Activated naive CD8-positive, alpha-beta T cell treated with anti-CD3 and anti-CD28 coated beads, Interleukin-2, amount 10 ng/mL, durations not matched to agents 7 days and 5 days (primary cell): ENCODE measurements at places on chromosomes 2 and 18. TPM values are rescaled to one million over a fixed set of nuclear protein-coding genes. Genes with fewer than 3 reads are reported as not detected.

Gene ELOA2
- not detected for total RNA-seq

Gene ERCC3
- 64.8 TPM for total RNA-seq

Gene ZC3H8
- total RNA-seq, result 17.1 TPM

Gene ESCO1
- total RNA-seq, result 26.1 TPM

Gene SOX11
- total RNA-seq, result not detected

Gene LCT
- total RNA-seq, result 0.39 TPM

Gene C2orf66
- total RNA-seq, result not detected

Gene APCDD1
- not detected for total RNA-seq

Gene MSH2
- 46.8 TPM for total RNA-seq

Gene DAPL1
- total RNA-seq, result not detected
